Tibial nerve (tissue), 4 donors: ENCODE measurements at places on chromosomes 12 and 14. TPM values are rescaled to one million over a fixed set of nuclear protein-coding genes. Genes with fewer than 3 reads are reported as not detected.

NAA30 gene
- total RNA-seq, result 16.6 TPM

GRCh38 chr14:87667659-87668058, 325.3 kb downstream of the GALC start:
- no peak for DNase-seq
- no peaks in the 10 kb centered on the region for H3K27me3 ChIP-seq
- H3K27ac ChIP-seq, result no peak overlapping the region

GRCh38 chr12:95545731-95546490, 5.4 kb downstream of the USP44 start:
- H3K4me3 ChIP-seq, result no peak overlapping the region
- H3K4me1 ChIP-seq, result peaks cover 6% of the 10 kb centered on the region
- H3K27me3 ChIP-seq, result no peaks in the 10 kb centered on the region
- no peaks in the 10 kb centered on the region for H3K36me3 ChIP-seq
- H3K27ac ChIP-seq, result no peak overlapping the region

- H3K27me3 ChIP-seq, result no peaks in the 10 kb centered on the region
- H3K4me3 ChIP-seq, result no peak overlapping the region
- H3K4me1 ChIP-seq, result no peaks in the 10 kb centered on the region
- no peak overlapping the region for H3K27ac ChIP-seq
- no peak for DNase-seq
Measured at GRCh38 chr12:96120359-96121100, 73.6 kb upstream of the ELK3 start.

DNA sequence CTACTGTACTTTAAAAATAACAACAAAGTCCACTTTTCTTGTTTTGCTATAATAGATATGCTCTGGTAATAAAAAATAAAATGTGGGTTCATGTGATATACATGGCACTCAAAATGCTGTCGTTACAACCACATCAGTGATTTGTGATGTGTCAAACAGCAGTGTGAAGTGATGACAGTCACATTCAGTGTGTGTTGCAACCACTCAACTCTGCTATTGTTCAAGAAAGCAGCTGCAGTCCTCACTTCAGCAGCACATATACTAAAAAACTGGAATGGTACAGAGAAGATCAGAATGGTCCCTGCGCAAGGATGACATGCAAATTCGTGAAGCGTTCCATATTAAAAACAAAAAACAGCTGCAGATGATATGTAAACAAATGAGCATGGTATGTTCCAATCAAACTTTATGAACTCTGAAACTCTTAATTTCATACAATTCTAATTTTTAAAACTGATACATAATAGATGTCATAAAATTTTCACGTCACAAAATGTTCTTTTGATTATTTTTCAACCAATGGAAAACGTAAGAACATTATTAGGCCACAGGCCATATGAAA, 6.7 kb downstream of the TRMT5 start:
- H3K4me3 ChIP-seq, result no peak overlapping the region
- peaks cover 49% of the 10 kb centered on the region for H3K36me3 ChIP-seq

NGDN gene
- total RNA-seq, result 35.8 TPM

DBX2 gene
- not detected for total RNA-seq

CEP170B gene
- total RNA-seq, result 10.1 TPM

DNA sequence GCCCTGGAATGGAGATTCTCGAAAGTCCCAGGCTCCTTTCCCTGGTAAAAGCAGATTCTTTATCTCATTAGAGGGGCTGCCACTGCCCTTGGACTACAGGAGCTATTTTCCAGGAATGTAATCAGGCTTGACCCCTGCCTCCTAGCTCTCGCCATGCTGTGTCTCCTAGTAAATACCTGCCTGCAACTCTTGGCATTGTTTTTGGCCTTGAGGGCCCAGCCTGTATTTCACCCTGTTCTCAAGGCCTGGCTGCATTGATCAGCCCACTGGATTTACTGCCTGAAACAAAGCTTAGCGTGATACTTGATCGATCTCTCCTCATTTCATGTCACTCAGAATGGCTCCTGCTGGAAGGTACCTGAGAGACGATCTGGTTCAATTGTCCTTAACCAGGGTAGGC, 273.7 kb downstream of the CACNA1C start:
- no peak for DNase-seq
- no peak overlapping the region for H3K4me3 ChIP-seq
- H3K4me1 ChIP-seq, result no peaks in the 10 kb centered on the region
- no peak overlapping the region for H3K27ac ChIP-seq
- H3K27me3 ChIP-seq, result no peaks in the 10 kb centered on the region
- no peaks in the 10 kb centered on the region for H3K36me3 ChIP-seq

GRCh38 chr14:94575730-94576585, 5.3 kb upstream of the SERPINA5 start:
- no peak for DNase-seq
- H3K4me3 ChIP-seq, result no peak overlapping the region
- no peaks in the 10 kb centered on the region for H3K27me3 ChIP-seq
- peaks cover 14% of the 10 kb centered on the region for H3K4me1 ChIP-seq
- H3K27ac ChIP-seq, result no peak overlapping the region
- no peaks in the 10 kb centered on the region for H3K36me3 ChIP-seq

GRCh38 chr12:31773223-31773750, 44.5 kb upstream of the AMN1 start:
- DNase-seq, result no peak
- H3K4me1 ChIP-seq, result no peaks in the 10 kb centered on the region
- no peaks in the 10 kb centered on the region for H3K36me3 ChIP-seq

DNA sequence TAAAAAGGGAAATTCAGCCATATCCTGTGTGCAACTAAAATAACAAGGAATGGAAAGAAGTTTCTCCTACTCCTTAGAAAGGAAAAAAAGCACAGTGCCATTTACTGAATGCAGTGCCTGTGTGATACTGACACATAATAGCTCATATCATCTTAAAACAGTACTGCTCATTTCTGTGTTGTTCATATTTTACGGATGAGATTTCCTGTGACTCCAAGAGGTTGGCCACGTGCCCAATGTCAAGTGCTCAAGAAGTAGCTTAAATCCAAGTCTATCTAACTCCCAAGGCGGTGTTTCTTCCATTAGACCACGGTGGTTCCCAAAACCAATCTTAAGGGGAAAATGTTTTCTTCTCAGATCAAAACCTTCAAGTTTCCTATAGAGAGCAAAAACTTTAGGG, 20.0 kb downstream of the MAP3K9 start:
- no peaks in the 10 kb centered on the region for H3K27me3 ChIP-seq
- no peaks in the 10 kb centered on the region for H3K4me1 ChIP-seq
- no peak overlapping the region for H3K4me3 ChIP-seq
- peak; percentile 8 for DNase-seq
- no peaks in the 10 kb centered on the region for H3K36me3 ChIP-seq
- H3K27ac ChIP-seq, result no peak overlapping the region

- no peaks in the 10 kb centered on the region for H3K27me3 ChIP-seq
- DNase-seq, result no peak
- peaks cover 2% of the 10 kb centered on the region for H3K36me3 ChIP-seq
- no peak overlapping the region for H3K4me3 ChIP-seq
- H3K4me1 ChIP-seq, result peaks cover 81% of the 10 kb centered on the region
Measured at GRCh38 chr12:111446631-111447570, 41.2 kb downstream of the SH2B3 start.

DNA sequence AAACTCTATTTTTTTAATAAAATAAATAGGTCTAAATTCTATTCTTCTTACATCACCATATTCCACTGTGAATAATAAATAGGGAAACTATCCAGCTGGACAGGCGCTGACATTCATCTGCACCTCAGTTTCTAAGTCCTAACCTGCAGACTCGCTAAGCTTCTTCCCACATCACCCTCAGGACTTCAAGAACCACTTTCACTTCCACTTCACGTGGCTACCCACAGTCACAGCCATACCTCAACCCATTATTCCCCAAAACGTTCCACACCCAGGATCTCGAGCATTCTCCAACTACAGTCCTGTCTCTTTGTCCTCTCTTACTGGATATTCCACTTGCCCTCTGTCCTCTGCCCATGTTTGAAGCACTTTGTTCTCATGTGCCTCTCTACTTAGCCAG, 71.1 kb downstream of the C2CD5 start:
- no peak overlapping the region for H3K4me3 ChIP-seq
- no peak for DNase-seq
- H3K4me1 ChIP-seq, result no peaks in the 10 kb centered on the region

DNA sequence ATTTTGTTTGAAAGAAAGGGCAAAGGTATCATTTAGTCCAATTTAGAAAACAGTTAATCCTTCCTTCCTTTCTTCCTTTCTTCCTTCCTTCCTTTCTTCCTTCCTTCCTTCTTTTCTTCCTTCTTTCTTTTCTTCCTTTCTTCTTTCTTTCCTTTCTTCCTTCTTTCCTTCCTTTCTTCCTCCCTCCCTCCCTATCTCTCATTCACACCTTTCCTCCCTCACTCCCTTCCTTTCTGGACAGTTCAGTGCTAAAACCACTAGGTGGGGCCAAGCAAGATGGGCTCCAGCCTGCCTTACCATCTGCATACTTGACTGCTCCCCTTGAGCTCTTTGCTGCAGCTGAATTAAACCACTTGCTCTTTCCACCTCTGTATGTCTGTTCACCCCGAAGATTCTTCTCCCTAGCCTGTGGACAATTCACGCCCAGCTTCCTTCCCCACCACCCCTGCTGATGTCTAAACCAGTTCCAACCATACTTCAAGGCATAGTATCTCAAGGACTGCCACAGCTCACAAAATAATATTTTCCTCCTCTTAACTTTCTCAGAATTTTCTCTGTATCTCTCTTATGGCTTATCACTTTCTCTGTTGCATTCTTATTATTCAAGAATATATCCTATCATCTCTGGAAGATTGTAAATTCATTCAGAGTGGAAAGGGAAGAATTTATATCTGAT, 78.0 kb downstream of the DBX2 start:
- H3K4me1 ChIP-seq, result no peaks in the 10 kb centered on the region
- DNase-seq, result no peak
- H3K4me3 ChIP-seq, result no peak overlapping the region
- no peaks in the 10 kb centered on the region for H3K27me3 ChIP-seq

DNA sequence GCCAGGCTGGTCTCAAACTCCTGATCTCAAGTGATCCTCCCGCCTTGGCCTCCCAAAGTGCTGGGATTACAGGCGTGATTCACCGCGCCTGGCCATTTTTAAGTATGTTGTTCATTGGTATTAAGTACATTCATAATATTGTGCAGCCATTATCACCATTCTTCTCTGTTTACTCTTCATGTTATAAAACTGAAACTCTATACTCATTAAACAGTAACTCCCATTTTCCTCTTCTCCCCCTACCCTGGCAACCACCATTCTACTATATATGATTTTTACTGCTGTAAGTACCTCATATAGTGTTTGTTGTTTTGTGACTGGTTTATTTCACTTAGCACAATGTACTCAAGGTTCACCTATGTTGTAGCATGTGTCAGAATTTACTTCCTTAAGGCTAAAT, 23.1 kb downstream of the METAP2 start:
- DNase-seq, result no peak
- H3K4me3 ChIP-seq, result no peak overlapping the region
- no peaks in the 10 kb centered on the region for H3K4me1 ChIP-seq
- H3K27me3 ChIP-seq, result no peaks in the 10 kb centered on the region
- no peaks in the 10 kb centered on the region for H3K36me3 ChIP-seq
- H3K27ac ChIP-seq, result no peak overlapping the region

SYNDIG1L gene
- total RNA-seq, result not detected

MUCL1 gene
- not detected for total RNA-seq

GRCh38 chr14:85535321-85535720, 5.4 kb downstream of the FLRT2 start:
- peaks cover 65% of the 10 kb centered on the region for H3K4me1 ChIP-seq
- peaks cover 10% of the 10 kb centered on the region for H3K27me3 ChIP-seq
- no peak for DNase-seq

- H3K36me3 ChIP-seq, result no peaks in the 10 kb centered on the region
- H3K27ac ChIP-seq, result no peak overlapping the region
- no peaks in the 10 kb centered on the region for H3K27me3 ChIP-seq
- H3K4me3 ChIP-seq, result no peak overlapping the region
Measured at GRCh38 chr12:728781-729180, 23.6 kb upstream of the WNK1 start.

DNA sequence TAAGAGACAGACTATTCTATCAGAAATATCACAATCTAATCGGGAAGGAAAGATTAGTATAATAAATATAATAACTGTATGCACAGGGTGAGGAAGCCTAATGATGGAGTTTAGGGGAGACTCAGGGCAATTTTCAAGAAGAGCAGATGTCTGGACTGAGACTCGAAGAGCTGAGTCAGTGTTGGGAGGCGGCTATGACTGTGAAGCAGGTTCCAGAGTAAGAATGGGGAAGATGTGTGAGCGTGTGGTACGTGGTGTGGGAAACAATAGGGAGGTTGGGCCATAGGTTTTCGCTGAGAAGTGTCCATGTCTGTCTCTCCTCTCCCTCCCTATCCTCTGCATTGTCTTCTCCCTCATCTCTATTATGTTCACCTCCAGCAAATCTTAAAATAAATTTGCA, 85.6 kb downstream of the LMO3 start:
- H3K36me3 ChIP-seq, result no peaks in the 10 kb centered on the region
- no peaks in the 10 kb centered on the region for H3K27me3 ChIP-seq
- H3K4me3 ChIP-seq, result no peak overlapping the region
- H3K4me1 ChIP-seq, result no peaks in the 10 kb centered on the region
- no peak overlapping the region for H3K27ac ChIP-seq
- no peak for DNase-seq

GRCh38 chr14:90645842-90646443, 170.3 kb downstream of the TTC7B start:
- H3K36me3 ChIP-seq, result no peaks in the 10 kb centered on the region
- no peak overlapping the region for H3K27ac ChIP-seq
- peaks cover 15% of the 10 kb centered on the region for H3K4me1 ChIP-seq
- DNase-seq, result no peak

- no peak overlapping the region for H3K4me3 ChIP-seq
- no peaks in the 10 kb centered on the region for H3K4me1 ChIP-seq
- H3K27me3 ChIP-seq, result no peaks in the 10 kb centered on the region
- no peak for DNase-seq
- no peaks in the 10 kb centered on the region for H3K36me3 ChIP-seq
- no peak overlapping the region for H3K27ac ChIP-seq
Measured at GRCh38 chr14:31232081-31232480, 24.5 kb upstream of the HECTD1 start.

ERH gene
- 85.9 TPM for total RNA-seq

GRCh38 chr12:122811777-122812176, 23.5 kb upstream of the HIP1R start:
- H3K4me3 ChIP-seq, result no peak overlapping the region
- peaks cover 9% of the 10 kb centered on the region for H3K36me3 ChIP-seq
- no peak overlapping the region for H3K27ac ChIP-seq

CEBPE gene
- not detected for total RNA-seq

DNA sequence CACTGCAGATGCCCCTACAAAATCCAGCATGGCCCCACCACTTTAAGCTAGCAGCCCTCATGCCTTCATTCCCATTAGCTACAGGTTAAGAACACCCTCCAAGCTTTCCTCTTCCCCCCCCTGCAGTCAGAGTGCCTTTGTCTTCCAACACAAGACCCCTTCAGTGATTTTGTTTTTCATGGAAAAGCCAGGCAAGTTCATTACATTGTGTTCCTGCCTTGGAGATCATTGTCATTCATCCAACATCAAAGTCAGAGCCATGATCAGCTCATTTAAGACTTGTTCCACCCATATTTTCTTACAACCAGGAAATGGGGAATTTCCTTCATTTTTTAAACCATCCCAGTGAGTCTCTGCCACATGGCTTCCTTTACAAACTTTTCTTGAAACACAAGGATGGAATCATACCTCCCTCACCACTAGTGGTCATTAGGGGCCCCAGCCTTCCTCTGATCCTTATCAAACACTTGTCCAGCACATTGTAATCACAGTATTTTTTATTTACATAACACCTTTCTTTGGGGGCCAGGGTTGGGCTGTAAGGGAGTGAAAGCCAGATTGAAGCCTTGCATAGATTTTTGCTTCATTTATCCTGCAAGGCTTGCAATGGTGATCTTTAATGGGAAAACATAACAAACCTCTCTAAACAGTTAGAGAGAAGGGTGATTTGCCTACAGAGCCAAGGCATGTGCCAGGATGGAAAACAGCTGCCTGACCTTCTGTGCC, 765.3 kb downstream of the MED13L start:
- no peaks in the 10 kb centered on the region for H3K27me3 ChIP-seq
- H3K4me1 ChIP-seq, result no peaks in the 10 kb centered on the region
- H3K4me3 ChIP-seq, result no peak overlapping the region
- no peak for DNase-seq
- H3K36me3 ChIP-seq, result no peaks in the 10 kb centered on the region
